Small intestine (tissue), 16 donors: ENCODE measurements at places on chromosomes 6 and 20. TPM values are rescaled to one million over a fixed set of nuclear protein-coding genes. Genes with fewer than 3 reads are reported as not detected.

DNA sequence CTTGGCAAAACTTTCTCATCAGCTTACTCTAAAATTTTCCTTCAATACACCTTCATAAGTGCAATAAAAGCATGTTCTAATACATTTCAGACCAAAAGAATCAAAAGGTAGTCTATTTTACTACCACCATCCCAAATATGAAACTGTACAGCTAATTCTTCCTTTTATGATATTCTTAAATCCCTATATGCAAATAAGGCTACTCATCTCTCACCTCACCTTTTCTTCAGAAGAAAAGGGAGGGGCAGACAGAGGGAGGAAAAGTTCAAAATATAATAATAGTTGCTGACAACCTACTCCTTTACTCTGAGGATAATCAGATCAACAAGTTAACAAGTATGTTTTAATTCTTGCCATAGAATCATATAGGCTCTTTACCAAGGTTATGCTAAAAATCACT lies 7.4 kb downstream of the C6orf120 start:
- H3K4me3 ChIP-seq: no peak overlapping the region
- no peaks in the 10 kb centered on the region for H3K4me1 ChIP-seq
- H3K27me3 ChIP-seq: no peaks in the 10 kb centered on the region
- DNase-seq: no peak
- H3K27ac ChIP-seq: no peak overlapping the region
- H3K36me3 ChIP-seq: peaks cover 2% of the 10 kb centered on the region

DNA sequence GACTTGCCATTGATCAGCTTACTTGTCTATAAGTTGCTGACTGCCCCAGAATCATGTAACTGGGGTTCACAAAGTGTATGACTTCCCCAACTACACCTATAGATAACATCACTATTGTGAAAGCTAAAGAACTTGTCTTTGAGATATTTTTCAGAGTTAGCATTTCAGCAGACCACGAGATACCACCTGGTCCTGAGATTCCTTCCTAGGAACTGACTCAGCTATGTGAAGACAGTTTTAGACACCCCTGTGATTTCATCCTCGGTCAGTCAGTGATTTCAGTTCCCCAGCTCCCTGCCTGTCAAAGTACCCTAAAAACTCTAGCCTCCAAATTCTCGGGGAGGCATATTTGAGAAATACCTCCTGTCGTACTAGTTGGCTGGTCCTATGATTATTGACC lies 62.4 kb downstream of the TXNDC5 start:
- no peak overlapping the region for H3K4me3 ChIP-seq
- H3K4me1 ChIP-seq: peaks cover 4% of the 10 kb centered on the region
- H3K27me3 ChIP-seq: no peaks in the 10 kb centered on the region

DNA sequence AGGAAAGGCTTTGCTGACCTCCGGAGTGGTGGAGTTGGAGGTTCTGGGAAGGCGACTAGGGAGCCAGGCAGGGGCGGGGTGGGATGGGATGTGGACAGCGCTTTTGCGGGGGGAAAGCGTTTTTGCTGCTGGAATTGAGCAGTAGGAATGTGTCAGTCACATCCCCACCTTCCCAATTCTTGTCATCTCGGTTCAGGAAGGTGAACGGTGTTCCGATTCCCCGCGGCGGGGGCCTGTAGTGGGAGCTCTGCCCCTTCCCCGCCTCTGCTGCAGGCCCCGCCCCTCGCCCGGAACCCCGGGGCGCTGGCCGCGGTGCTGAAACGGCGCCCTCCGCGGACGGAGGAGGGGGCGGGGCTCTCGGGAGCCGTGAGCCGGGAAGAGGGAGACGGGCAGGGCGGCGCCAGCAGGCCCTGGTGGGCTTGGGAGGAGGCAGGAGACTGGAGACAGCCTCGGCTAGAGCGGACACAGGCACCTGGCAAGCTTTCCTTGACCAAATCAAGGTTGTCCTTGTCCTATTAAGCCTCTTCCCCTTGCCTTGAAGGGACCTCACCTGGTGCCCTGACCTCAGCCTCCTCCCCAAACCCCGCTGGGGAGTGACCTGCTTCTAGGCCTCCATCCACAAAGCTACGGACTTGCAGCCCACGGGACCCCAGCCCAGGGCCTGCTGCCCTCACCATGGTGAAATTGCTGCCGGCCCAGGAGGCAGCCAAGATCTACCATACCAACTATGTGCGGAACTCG lies at the start of gene LHFPL5:
TSS of gene LHFPL5 (plus strand) at position 357 of the 741 bp plus-strand sequence. CDS start at position 676, 319 bp downstream.
- no peak within 1 kb of the TSS for H3K4me3 ChIP-seq
- H3K4me1 ChIP-seq: no peaks in the 10 kb centered on the region
- DNase-seq: peak; percentile 80
- H3K27me3 ChIP-seq: peaks cover 7% of the 10 kb centered on the region
- no peaks in the 10 kb centered on the region for H3K36me3 ChIP-seq

DNA sequence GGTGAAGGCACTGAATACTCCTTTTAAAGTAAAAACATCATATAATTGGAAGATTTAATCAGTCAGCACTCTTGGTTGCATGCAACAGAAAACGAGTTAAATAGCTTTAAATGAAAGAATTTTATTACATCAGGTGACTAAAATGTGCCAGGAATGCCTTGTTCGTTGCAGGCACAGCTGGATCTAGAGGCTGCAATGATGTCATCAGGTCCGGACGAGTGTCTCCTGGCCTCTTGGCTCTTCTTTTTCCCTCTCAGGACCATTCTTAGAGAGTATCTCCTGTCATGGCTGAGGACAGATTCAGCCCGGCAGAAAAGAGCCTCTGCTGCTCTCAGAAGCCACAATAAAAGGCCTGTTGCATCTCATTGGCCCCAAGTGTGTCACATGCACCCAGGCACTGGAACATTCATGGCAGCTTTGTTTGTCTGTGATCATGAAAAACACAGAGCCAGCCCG lies 510.7 kb upstream of the SULF2 start:
- no peak for DNase-seq
- no peaks in the 10 kb centered on the region for H3K27me3 ChIP-seq
- no peaks in the 10 kb centered on the region for H3K36me3 ChIP-seq

DNA sequence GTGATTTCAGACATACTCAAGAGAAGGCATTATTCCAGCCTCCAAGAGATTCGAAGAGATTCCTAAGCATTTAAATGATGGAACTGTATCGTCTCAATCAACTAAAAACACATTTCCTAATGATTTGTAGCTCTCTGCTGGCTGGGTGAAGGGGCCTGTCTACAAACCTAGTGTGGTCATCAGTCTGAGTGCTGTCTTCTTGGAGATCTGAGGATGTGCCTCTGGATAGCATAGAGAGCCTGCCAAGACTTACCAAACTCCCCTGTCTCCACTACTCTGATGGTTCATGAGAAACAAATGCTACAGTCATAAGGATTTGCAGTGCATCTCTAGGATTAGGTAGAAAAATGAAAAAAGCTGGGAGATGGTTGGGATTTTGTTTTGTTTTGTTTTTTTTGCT lies 176.9 kb upstream of the CITED2 start:
- peaks cover 3% of the 10 kb centered on the region for H3K4me1 ChIP-seq
- no peaks in the 10 kb centered on the region for H3K36me3 ChIP-seq
- no peak for DNase-seq
- H3K27me3 ChIP-seq: no peaks in the 10 kb centered on the region
- no peak overlapping the region for H3K4me3 ChIP-seq

DNA sequence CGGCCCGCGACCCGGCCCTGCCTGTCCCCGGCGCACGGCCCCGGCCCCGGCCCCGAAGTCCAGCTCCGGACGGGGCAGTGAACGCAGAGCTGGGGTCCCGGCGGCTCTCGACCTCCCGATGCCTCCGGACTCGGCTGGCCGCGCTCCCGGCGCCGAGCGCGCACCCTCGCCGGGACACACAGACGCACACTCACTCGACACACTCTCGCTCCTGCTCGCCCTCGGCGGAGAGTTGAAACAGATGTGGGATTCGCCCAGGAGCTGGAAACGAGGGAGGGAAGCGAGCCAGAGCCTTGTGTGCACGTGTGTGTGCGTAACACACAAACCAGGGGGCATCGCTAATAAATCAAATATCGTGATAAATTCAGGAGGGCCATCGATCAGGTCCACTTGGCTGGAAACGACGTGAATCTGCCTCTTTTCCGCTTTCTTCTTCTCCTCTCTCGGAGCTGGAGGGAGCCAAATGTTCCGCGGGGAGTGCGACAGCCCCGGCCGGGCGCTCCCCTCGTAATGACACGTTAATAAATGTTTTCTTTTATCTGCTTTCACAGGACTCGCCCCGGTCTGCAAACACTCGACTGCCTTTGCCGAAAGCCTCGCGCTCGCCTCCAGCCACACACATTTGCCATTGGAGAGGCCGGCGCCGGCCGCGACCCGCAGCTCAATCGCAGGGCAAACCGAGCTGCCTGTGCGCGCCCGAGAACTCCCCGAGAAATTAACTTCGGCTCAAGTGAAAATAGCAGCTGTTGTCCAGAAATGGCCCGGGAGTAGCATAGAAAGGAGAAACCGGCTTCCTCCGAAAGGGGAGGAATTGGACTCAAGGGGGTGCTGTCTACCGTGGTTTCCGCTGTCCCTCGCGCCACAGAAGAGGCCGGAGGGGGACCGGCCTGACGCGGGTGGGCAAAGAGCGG lies 828 bp upstream of the SULF2 start:
- H3K27me3 ChIP-seq: no peaks in the 10 kb centered on the region
- H3K4me1 ChIP-seq: peaks cover 20% of the 10 kb centered on the region
- no peaks in the 10 kb centered on the region for H3K36me3 ChIP-seq
- peak; percentile 89 for DNase-seq
- peak overlapping the region; percentile 27 for H3K27ac ChIP-seq

- DNase-seq: no peak
- H3K36me3 ChIP-seq: no peaks in the 10 kb centered on the region
- H3K27me3 ChIP-seq: no peaks in the 10 kb centered on the region
- no peak overlapping the region for H3K4me3 ChIP-seq
Observed at GRCh38 chr6:110042670-110043296, 64.7 kb downstream of the GPR6 start.

- H3K27ac ChIP-seq: no peak overlapping the region
- H3K4me3 ChIP-seq: no peak overlapping the region
- DNase-seq: no peak
- H3K4me1 ChIP-seq: no peaks in the 10 kb centered on the region
Observed at GRCh38 chr6:19042420-19042819, 655.3 kb downstream of the RNF144B start.

DNA sequence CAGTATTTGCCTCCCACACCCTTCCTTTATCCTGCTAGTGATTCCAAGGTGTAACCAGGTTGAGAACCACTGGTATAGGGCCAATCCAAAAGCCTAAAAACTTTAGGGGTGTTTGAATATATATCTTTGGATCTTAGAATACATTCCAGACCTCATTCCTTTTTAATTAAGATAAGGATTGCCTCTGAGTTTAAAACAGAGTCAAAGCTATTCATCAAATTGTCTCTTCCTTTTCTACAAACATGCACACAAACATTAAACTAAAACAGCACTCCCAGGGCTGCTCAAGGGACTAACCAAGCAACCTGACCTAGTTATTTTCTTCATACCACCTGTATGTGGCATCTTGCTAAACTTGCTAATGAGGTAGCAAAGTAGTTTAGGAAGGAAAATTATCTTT lies 22.1 kb upstream of the COL9A1 start:
- H3K36me3 ChIP-seq: no peaks in the 10 kb centered on the region
- no peak for DNase-seq
- H3K27ac ChIP-seq: no peak overlapping the region

GRCh38 chr6:39074486-39074885 lies 25.9 kb downstream of the GLP1R start:
- DNase-seq: no peak
- H3K4me1 ChIP-seq: no peaks in the 10 kb centered on the region
- no peak overlapping the region for H3K4me3 ChIP-seq

The CLVS2 gene
- polyA plus RNA-seq: 0.06 TPM

The ZNF391 gene
- 5.1 TPM for polyA plus RNA-seq

The LY6G5C gene
- 2.6 TPM for polyA plus RNA-seq

The LKAAEAR1 gene
- polyA plus RNA-seq: not detected

The HAO1 gene
- polyA plus RNA-seq: 0.04 TPM

The COL20A1 gene
- polyA plus RNA-seq: not detected

The CYP39A1 gene
- polyA plus RNA-seq: 2.5 TPM

The RSPO3 gene
- 1.6 TPM for polyA plus RNA-seq
